WERI-Rb-1 (cell line): ENCODE measurements at places on chromosomes 5 and 9.

- no peak for DNase-seq
These were observed 878 bp downstream of the HIGD2A start for GRCh38 chr5:176389135-176390123.

DNA sequence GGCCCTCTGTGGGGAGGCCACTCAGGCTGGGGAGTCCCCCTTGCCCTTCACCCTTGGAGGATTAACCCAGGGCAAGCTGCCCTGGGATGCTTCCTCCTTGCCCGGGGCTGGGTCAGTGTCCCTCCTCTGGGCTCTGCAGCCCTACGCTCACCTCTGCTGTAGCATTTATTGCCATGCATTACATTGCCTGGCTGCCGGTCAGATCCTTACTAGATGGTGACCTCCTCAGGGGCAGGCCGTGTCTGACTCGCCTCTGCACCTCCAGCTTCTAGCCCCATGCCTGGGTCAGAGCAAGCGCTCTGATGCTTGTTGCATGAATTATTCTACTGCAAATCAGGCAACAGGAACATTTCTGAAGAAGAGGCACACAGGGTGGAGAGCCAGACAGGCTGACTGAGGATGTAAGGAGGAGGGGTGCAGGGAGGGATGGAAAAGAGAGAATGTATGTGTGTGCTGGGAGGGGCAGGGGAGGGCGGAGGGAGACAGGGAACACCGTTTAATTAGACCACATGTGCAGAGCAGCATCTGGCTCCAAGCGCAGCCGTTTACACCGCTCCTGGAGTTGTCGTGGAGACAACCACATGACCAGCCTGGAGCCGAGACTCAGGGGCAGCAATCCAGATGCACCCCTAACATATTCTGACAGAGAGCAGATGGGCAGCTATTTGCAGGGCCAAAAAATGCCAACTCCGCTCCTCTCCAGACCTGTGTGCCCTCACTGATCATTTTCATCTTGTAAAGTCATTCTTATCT, 117.0 kb downstream of the CRB2 start:
- no peak for DNase-seq

GRCh38 chr9:121684381-121685145, 33.1 kb downstream of the DAB2IP start:
- DNase-seq, result peak; percentile 74

- no peak for DNase-seq
These were observed at the start of gene IFNA14 for GRCh38 chr9:21239911-21240310. IFNA14 (minus strand) TSS chr9:21240005; CDS start chr9:21239935, 70 bp downstream.

GRCh38 chr5:31768784-31769183, 129.9 kb downstream of the PDZD2 start:
- no peak for DNase-seq

- DNase-seq, result no peak
These were observed 13.2 kb upstream of the PLEKHG4B start for GRCh38 chr5:78805-79149.

DNA sequence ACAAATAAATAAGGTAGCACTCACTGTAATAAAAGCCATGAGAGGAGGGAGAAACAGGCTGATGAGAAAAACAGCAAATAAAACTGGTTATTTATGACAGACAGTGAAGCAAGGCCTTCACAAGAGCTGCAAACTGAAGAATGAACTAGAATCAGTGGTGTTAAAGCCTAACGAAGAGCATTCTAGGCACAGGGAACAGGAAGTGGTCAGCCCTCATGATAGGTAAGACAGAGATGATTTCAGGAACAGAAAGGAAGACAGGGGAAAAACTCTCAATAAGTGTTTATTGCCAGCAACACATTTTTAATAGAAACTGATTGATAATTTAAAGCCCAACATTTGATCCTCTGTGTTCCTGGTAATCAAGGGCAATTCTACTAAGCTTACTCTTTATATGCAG, 124.5 kb downstream of the EDIL3 start:
- no peak for DNase-seq

- no peak for DNase-seq
These were observed 168.1 kb downstream of the EFNA5 start for GRCh38 chr5:107502676-107503060.

- DNase-seq, result no peak
These were observed 7.8 kb downstream of the ITGA2 start for GRCh38 chr5:52996979-52997378.

DNA sequence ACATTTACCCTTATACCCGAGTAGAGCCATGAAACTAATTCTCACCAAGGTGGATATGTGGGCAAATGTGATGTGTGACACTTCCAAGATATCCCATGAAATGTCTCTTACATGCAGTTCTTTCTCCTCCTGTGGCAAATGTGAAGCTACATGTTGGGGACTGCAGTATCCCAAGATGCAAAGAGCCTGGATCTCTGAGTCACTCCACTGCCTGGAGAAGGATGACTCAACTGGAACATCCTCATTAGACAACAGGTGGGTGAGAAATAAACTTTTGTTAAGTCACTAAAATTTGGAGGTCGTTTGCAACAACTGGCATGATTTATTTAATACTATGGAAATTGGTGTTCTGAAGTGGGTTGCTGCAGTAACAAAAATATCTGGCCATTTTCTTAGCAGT, 36.5 kb upstream of the TENT4A start:
- no peak for DNase-seq

- no peak for DNase-seq
These were observed 368.1 kb downstream of the TLE4 start for GRCh38 chr9:79939819-79940218.

- no peak for DNase-seq
These were observed 52.1 kb downstream of the TLE1 start for GRCh38 chr9:81637276-81637675.

DNA sequence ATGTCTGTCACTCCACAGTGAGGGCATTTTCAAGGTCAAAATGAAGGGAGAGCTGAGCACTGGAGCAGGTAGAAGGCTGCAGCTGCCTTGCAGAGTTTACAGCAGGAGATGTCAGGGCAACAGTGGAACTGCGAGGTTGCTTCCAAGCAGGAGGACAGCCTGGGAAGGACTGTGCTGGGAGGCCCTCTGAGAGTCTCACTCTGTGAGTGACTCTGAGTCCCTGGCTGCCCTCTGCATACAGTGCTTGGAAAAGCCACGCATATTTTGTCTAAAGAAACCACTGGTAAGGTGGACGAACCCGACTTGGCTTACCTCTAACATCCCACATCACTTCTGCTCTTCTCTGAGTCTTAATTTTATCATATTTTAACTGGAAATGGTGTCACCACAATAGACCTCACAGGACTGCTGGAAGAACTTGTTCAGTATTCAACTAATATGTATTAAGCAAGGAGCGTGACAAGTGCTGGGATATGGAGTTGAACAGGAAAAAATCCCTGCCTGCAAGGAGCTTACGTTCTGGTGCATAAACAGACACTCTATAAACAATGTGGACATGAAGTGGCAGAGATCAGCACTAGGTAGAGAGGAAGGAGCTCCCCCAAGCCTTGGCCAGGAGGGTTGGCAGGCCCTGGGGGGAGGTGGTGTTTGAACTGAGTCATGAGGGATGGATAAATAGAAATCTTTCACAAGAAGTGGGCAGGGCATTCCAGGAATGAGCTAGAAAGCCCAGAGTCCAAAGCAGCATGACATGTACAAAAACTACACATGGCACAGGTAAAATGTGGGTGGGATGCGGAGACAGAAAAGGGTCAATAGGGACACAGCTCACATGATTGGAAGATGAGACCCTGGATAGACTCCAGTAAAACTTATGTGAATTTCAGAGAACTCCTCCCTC, 64.0 kb upstream of the FOXE1 start:
- no peak for DNase-seq

GRCh38 chr9:110214090-110214489, 6.1 kb upstream of the C9orf152 start:
- no peak for DNase-seq

DNA sequence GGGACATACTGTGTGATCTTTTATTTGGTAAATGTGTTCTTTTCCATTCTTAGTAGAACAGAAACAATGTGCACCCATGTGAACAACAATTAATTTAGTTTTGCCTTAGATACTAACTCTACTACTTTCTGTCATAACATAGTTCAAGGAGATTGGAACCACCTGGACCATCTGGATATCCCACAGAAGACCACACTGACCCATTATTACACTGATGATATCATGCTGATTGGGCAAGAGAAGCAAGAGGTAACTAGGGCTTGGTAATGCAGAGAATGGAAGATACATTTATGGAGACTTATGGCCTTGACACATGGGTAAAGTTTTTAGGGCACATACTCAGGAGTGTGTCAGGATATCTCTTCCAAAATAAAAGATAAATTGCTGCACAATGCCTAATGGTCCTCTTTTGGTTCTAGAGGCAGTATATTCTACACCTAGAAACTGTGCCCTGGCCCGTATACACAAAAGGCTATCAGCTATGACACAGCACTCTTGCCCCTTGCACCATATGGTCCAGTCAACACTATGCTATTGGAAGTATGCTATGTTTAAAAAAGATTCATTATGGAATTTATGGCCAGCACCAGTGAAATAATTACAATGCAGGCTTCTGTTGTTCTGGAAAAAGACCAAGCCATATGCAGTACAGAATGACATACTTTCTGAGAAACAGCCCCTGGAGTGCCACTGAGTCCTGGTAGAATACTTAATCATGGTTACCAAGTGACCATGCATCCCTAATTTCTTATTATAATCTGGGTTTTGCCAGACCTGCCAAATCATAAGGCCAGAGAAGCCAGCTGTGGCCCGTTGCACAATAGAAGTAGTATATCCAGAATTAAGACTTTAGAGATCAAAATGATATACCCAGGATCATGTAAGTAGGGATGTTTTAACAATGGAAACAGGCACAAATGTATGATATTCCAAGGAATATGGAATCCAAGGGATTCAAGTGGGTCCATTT, 41.6 kb upstream of the MROH2B start:
- no peak for DNase-seq

GRCh38 chr5:177372034-177372896, 12.0 kb upstream of the SLC34A1 start:
- no peak for DNase-seq

GRCh38 chr9:70923961-70924360, 197.5 kb downstream of the TRPM3 start:
- DNase-seq, result no peak

DNA sequence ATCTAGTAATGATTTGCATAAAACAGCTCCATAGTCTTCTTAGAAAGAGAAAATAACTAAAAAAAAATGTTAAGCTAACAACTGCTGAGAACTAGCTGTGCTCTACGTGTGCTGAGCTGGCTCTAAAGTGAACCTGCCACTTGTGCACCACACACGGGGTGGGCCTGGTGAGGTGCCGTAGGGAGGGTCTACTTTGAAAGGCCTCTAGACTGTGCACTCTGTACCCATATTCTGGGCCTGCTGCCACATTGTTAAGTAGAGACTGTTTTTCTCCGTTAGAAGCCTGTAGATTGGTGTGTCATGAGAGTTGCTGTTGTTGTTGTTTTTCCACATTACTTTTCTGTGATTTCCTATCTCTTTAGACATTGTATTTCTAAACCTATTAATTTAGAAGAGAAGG, 93.9 kb downstream of the CD180 start:
- no peak for DNase-seq

- peak; percentile 57 for DNase-seq
These were observed 43.1 kb downstream of the SPATA31D1 start for GRCh38 chr9:82031538-82032280.

DNA sequence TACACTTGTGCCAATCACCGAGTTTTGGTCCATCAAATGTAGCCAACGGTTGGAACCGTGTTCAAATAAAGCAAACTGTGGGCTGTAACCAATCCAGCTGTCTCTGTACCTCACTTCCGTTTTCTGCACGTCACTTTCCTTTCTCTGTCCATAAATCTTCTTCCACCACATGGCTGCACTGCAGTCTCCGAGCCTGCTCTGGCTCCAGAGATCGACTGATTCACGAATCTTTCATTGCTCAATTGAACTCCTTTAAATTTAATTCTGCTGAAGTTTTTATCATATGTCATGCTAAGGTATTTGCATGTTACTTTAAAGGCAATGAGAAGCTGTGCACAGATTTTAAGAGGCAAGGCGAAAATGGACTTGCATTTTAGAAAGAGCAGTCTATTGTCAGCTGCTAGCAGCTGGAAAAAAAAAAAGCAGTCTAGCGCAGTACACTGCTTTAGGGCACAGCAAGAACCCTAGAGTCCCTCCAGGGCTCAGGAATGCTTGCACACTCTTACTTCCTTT, 13.2 kb downstream of the TTC39B start:
- no peak for DNase-seq

DNA sequence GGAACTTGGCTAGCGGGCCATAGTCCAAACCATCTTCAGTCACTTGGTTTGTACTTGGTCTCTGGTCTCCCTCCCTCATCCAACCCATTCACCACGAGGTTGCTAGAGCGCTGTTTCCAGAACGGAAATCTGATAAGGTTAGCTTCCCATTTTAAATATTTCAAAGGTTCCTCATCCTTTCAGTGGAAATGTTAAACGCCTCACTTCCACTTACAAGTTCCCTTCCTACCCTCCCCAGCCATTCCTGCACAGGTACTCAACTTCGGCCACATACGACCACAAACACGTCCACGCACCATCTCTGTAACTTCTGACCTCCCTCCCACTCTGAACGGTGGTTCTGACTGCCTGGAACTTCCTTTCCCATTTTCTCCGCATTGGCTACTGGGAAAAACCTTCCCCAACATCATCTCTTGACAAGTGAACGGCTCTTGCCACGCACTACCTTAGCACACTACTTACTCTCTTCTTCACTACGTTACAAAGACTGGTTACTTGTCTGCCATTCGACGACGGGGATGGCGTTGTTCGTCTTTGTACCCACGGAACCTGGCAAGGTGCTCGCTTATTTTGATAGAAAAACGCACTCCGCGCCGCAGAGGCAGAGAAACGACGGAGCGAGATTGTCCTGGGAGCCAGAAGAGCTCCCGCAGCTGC, 629 bp downstream of the CCNH start:
- no peak for DNase-seq

GRCh38 chr9:120390637-120391190, 189.3 kb downstream of the CDK5RAP2 start:
- DNase-seq, result no peak

GRCh38 chr9:21994556-21995005, at the start of gene CDKN2B-AS1:
CDKN2B-AS1 (plus strand) TSS chr9:21994791.
- peak; percentile 85 for DNase-seq

DNA sequence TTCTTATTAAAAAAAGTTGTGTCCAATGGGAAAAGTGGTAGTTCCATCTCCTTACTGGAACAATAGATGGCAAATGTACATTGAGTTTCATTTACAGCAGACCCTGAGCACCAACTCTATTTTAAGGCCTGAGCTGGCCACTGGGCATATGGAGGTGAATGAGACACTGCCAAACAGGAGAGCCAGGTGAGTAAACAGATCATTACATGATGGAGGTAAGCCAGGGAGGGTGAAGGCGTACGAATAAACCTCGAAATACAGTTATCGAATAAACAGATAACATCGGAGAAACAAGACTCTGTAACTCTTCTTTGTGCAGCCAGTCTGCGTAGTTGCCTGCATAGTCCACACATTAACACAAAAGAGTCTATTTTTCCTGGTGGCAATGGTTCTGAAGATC, 446.4 kb upstream of the KLF4 start:
- DNase-seq, result no peak

- DNase-seq, result no peak
These were observed 38.4 kb downstream of the TMEM252 start for GRCh38 chr9:68502279-68502678.

- DNase-seq, result peak; percentile 64
These were observed 157.3 kb upstream of the ALDH1B1 start for GRCh38 chr9:38235244-38235643.

GRCh38 chr9:2320114-2320513, 301.5 kb upstream of the VLDLR start:
- DNase-seq, result no peak
